ENCODE measurements at places on chromosomes 1 and 21.

DNA sequence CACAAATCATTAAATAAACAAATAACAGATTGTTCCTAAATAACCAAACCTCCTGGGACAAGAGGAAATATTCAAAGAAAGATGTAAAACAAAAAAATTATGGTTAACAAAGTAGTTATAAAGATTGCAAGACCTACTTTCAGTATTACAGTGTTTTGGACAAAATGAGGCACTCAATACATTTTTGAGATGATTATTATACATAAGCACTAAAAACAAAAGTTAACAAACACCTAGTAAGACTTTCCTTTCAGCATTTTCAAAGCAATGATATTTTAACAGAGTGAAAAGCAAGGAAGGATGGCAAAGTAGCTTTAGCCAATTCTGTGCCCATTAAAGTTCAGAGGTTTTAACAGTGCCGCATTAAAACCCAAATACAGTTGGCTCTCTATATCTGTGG, 17.2 kb downstream of the OMA1 start:
- no peak for DNase-seq

DNA sequence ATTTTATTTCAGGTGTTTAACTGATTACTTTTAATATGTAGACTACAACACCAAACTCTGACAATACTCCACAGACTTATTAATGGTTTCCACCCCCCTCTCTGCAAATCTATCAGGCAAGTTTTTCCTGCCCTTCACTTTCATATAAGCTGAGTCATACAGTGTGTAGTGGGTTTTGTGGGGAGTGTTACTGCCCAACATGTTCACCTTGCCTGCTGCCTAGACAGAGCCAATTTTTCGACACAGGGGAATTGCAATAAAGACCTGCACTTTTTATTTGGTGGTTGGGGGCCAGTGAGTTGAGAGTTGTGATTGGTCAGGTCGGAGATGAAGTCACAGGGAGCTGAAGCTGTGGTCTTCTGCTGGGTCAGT, 119.7 kb downstream of the PPIAL4G start:
- no peak for DNase-seq

GRCh38 chr1:116127848-116128540, 16.8 kb downstream of the MAB21L3 start:
- peak; percentile 51 for DNase-seq

DNA sequence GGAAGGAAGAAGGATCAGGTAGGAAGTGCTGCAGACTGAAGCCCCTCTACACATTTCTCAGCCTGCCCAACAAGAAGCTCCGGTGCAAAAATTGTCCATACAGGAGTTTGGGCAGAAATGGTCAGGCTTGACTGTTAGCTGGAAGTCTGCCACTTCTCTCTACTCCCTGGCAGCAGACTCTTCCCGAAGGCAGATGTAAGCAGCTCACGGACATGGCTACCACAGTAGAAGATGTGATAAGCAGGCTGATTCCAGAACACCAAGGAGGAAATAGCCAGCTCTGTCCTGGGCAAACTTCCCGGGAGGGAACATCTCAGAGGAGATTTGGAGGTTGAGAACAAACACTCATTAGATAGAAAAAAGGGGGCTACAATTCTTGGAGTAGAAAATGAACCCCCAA, 52.6 kb downstream of the TRABD2B start:
- DNase-seq: no peak

- no peak for DNase-seq
Observed at GRCh38 chr1:182406012-182406411, 5.5 kb upstream of the TEDDM1 start.

DNA sequence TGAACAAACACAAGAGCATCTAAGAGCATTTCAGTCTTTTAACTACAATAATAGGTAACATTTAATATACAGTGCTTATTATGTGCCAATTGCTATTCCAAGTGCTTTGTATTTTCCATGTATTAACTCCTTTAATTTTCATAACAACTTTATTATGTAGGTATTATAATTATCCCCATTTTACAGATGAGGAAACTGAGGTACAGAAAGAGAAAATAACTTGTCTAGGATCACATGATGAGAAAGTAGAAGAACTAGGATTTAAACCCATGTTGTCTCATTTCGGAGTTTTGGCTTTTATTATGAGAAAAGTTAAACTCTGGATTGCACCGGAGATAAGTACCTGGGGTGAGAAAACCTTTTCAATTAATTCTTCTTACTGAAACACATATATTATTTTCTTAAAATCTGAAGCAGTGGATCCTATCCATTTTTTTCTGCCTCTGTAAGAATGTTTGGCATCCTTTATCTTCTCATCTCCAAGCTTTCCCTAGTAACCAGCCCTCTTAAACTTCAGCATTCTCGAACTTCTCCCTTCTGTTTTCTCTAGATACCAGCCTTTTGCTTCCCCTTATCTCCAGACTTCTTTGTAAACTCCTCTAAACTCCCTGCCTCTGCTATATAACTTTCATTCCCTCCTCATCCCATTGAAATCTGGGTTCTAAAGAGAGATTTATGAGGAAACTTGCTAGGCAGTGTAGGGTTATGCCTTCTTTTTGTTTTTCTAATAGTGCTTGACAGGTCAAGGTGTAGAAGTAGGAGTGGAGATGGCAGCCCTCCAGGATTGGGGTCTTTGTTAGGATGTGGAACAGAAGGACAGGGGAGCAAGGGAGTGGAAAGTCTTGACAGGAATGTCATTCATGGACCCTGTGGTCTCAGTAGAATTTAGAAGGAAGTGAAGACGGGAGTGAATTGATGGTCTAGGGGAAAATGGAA, 28.3 kb downstream of the POU2F1 start:
- no peak for DNase-seq

DNA sequence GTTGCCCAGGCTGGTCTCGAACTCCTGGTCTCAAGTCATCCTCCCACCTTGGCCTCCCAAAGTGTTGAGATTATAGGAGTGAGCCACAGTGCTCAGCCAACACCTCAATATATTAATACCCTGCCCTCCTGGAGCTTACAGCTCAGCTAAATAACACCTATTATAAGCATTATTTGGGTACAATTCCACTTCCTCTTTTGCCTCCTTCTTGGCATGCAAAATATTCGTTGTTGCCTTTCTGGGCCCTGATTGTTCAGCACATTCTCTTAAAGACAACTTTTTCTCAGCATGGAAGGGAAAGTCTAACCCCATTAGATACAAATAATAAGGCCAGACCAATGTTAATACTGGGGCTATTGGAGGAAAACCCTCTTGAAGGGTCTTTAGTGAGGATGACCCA, 2.8 kb downstream of the PAQR7 start:
- DNase-seq: no peak

GRCh38 chr1:72547412-72547811, 265.1 kb upstream of the NEGR1 start:
- no peak for DNase-seq

DNA sequence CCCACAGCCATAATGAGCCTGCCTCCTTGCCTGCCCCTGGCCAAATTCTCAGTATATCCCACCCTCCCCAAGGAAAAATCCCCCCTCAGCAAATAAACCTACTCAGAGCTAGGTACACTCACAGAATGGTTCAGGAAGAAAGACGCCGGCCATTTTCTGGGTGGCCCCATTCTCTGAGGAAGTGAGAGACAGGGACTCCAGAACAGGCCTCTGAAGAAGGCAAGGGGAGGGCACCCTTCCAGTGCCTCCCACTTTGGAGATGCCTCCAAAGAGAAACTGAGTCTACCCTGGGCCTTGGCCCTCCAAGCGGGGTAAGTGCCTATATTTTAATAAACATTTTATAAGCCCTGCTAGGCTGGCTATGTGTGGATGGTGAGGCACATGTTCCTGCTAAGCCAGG, 2.3 kb downstream of the PACC1 start:
- DNase-seq: no peak

DNA sequence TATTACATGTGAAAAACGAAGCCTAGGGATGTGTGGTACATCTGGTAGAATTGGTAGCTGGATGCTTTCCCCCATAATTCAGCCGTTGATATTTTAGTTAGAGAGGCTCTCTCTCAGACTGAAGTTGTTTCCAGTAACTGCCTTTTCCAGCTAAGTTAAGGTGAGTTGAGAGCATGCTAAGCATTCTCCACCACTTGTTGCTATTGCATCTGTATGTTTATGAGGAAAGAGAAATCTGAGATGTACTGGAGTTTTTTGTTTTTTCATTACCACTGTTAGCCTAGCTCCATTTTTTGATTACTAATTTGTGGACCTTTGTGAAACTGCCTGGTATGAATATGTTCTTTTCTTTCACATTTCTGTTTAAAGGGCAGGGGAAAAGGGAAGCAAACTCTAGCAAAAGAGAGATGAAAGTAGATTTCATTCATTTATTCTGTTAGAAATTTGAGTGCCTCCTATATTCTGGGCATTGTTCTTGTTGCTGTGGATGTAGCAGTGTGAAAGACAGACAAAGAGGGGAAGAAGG, 189.9 kb upstream of the CACYBP start:
- DNase-seq: no peak

Measured in CD8-positive, alpha-beta memory T cell (primary cell).